ENCODE measurements at places on chromosomes 3 and 15.

- no peak for DNase-seq
Observed at GRCh38 chr3:11631820-11632219, 11.9 kb downstream of the VGLL4 start.

GRCh38 chr15:38714309-38715072, 149.9 kb upstream of the RASGRP1 start:
- DNase-seq: no peak

GRCh38 chr15:69039516-69040225, 25.2 kb downstream of the NOX5 start:
- DNase-seq: no peak

DNA sequence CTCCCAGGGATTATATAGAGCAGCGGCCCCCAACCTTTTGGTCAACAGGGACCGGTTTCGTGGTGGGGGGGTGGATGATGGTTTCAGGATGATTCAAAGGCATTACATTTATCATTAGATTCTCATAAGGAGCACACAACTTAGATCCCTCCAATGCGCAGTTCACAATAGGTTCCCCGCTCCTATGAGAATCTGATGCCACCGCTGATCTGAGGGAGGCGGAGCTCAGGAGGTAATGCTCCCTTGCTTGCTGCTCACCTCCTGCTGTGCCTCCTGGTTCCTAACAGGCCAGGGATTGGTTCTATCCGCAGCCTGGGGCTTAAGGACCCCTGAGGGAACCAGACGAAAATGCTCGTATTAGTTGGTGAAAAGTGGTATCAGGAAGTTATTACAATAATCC, 1.3 kb upstream of the HACD2 start:
- DNase-seq: no peak

- no peak for DNase-seq
Observed at GRCh38 chr15:80579611-80580010, 115.5 kb upstream of the ABHD17C start.

Measured in memory B cell (primary cell).